ENCODE measurements at places on chromosomes 5 and 9.

GRCh38 chr5:171492781-171493180 lies 73.3 kb downstream of the FGF18 start:
- DNase-seq = no peak

DNA sequence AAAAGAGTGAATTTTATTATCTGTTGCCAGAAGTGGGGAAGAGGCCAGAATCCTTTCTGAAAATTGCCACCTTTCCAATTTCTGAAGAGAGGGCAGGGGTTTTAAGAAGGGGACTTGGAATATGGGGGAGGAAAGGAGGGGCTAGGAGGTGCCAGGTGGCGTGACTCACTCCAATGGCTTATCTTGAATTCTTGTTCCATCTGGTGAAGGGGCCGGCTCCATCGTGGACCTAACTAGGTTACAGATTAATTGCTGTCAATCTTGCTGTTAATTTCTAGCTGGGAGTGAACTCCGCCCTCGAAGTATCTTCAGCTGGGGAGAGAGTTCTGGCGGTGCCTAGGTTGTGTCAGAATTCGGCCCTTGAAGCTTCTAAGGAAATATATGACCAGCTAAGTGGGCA lies 138.7 kb downstream of the YTHDC2 start:
- no peak for DNase-seq

DNA sequence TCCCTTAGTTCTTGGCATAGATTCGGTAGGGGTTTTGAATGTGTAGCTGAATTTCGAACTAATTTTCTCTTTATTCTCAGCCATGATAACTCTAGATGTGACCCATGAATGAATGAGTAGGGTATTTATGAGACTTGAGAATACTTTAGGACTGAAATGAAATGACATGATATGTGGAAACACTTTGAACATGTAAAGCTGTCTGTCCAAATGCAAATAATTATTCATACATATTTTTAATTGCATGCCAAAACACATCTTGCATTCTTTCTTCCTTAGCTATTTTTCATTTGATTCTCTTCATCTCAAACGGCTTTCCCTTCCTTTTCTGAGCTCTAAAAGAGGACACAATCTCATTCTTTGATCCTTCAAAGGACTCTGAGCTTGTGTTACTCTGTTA lies 3.4 kb downstream of the NNT start:
- no peak for DNase-seq

DNA sequence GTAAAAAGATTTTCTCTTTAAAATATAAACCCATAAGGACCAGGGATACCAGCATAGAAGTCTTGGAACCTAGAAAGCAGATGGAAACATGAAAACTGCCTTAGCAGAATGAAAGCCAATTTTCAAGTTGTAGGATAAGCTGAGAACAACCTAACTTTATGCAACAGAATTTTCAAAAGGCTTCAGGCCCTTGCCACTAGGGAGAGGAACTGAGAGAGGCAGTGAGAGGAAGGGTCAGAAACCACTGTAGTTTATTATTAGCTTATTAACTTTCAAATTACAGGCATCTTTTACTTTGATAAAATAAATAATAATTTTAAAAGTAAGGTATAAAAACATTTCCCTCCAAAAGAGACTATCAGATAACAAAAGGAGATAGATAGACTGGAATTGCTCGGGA lies 33.4 kb downstream of the FAM81B start:
- DNase-seq = no peak

DNA sequence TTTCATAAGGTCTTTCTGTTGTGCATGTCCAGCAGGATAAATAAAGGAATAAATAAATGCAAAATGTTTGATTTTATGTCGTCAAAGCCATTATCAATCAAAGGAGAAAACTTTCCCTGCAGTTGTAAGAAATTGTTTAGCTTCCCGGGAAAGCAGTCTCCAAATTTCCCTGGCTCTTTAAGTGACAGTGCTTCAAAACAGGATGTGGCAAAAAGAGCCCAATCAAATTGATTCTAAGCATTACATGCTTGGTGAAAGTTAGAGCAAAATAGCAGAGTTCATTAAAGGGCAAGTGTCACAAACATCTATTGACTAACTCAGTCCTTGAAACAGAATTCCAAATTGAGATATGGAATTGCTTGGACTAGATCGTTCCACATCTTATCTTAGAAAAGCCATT lies 704.1 kb downstream of the PRELID2 start:
- DNase-seq = no peak

- DNase-seq = no peak
These were observed 13.9 kb downstream of the IFNA1 start for GRCh38 chr9:21454149-21454548.

- no peak for DNase-seq
These were observed 63.0 kb downstream of the EXOSC2 start for GRCh38 chr9:130756455-130757152.

GRCh38 chr5:34495178-34495577 lies 160.9 kb upstream of the RAI14 start:
- no peak for DNase-seq

DNA sequence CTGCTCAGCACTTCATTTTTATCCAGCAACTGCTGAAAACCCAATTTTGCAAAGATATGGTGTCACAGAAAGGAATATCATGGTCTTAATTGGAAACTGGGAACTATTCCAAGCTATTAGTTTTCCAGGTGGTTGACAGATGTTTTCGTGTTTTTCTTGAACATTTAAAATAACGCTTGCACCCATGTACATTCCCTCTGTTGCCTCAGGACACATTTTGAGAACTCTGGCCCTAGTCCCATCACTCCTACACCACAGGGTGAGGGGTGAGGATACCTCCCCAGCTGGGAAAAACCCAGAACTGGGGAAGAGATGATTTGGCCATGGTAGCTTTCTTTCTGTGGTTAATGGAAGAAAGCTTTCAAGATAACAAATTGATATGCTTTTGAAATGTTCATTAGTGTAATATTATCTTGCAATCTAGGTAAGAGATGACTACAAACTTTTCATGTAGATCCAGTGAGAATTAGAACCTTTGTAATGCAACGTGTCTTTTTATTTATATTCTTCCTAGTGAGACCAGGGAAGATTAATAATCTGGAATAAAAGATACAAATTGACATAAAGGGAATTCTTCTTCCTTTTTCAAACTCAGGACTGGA lies 627.0 kb downstream of the RAB3C start:
- DNase-seq = no peak

DNA sequence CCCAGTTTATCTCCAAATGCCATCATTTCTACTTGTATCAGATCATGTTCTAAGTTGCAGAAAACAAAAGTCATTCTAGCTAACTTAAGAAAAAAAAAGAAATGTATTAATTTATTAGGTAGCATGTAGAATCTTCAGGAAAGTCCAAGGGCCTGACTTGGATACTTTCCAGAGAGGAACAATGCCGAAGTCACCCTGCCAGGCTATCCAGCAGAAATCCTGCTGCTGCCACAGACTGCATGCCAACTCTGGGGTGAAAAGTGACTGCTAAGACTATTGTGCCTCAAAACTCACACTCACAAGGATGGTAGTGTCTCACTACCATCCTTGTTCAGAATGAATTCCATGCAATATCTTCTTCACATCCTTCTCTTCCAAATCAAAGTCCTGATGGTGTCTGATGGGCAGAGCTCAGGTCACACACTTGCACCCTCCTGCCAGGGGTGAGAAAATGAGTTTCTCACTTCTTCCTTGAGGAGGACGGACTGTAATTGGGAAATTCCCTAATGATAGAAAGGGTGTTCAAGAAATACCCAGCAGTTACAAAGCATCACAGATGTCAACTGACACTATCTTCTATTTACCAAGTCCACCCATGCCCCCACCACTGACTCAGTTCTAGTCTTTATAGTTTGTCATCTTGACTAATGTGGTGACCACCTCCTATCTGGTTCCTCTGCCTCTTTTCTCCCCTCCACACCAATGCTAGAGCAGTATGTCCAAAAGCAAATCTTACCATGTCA lies 279.4 kb downstream of the CWC27 start:
- DNase-seq = no peak

DNA sequence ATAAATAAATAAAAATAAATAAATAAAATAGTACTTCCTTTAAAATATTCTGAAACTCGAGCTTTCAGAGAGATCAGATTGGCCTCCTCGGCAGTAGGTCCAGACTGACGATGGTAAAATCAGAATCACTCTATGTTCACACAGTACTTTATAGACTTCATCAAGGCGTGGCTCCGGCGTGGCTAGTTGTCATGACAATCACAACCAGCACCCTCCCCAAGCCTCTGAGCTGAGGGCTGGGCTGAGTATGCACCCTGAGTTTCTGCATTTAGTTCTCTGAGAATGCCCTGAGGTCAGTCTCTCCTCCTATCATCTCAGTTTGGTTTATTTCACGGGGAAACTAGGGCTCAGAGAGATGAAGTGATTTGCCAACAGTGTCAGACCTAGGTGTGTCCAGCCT lies 43.3 kb upstream of the BARHL1 start:
- DNase-seq = no peak

DNA sequence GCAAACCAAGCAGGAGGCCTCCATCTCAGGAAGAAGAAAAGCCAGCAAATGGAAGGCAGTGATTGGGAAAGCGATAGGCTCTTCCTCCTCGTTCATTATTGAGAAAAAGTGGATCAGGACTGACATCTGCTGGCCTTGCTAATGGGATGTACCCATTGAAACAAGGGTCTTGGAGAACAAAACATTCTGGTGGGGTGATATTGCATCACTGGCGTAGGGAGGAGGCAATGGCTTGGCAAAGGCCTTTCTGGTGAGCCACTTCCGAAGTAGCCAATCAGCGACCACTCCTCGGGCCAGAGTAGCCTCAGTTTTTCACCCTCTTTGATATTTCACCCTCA lies 86.7 kb upstream of the NFIB start:
- peak; percentile 65 for DNase-seq

DNA sequence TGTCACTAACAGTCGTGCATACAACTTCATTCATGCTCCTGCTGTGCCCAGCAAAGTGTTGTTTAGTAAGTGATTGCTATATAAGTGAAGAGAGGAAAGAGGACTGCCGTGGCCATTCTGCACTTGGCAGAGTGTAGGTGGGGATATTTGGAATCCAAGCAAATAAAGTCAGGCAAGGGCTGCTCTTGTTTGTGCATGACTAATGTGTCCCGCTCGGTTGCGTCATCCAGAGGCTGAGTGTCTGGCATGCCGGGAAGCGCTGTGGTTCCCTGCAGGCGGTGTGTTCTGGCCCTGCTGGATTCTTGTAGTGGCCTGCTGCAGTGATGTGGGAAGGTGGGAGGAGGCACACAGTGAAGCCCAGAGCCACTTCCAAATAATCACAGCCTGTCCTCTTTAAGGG lies 136.9 kb upstream of the ANKH start:
- no peak for DNase-seq

DNA sequence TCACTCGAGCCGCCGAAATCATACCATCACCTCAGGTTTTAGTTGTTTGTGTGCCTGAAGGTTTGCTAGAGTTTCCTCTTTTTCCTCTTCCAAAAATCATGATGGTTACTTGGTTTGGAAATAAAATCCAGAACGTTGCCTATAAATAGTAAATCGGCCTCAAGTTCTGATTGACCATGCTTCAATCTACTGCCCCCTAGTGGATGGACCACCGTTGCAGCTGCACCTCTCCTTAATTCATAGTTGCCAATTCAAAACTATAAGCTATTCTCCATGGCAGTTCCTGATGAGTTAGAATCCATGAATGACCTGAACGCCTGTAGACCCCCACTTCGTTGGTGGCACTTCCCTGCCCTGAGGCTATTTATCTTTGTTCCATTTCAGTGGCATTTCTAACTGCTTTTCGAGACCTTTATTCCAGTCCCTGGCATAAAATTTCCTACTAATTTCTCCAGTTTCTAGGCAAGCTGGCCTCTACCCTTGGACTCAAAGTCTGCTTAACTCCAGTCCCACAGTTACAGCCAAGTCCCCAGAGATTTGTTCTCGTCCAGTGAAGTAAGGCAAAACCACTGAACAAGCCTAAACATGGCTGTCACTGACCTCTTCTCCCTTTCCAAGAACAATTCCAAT lies 422.6 kb downstream of the EFNA5 start:
- peak; percentile 1 for DNase-seq

GRCh38 chr5:117679046-117679445 lies 1104.4 kb upstream of the SEMA6A start:
- no peak for DNase-seq

DNA sequence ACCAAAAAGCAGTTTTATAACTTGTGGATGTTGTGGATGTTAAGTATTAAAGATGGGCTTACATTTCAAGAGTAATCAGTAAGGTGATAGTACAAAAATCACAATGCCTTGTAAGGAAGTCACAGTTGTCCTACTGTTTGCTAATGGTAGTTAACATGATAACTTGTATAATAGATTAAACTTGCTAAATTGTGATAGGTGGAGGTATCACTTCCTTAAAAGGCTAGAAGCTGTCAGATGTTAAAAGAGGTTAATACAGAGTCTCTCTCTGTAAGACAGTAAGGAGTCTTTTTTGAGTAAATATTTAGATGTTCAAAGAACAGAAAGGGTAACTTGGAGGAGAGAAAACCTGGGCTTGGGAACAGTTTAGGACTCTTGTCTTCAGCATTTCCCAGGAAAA lies 14.2 kb upstream of the MACIR start:
- DNase-seq = no peak

DNA sequence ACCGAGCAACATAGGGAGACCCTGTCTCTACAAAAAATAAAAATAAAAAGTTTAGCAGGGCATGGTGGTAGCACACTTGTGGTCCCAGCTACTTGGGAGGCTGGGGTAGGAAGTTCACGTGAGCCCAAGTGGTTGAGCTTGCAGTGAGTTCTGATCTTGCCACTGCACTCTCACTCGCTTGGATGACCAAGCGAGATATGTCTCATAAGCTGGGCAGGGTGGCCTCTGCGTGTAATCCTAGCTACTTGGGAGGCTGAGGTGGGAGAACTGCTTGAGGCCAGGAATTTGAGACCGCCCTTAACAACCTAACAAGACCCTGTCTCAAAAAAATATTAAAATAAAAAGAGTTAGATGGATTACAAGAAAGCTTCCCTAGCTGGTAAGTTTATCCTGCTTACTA lies 32.5 kb downstream of the RASA1 start:
- DNase-seq = no peak

DNA sequence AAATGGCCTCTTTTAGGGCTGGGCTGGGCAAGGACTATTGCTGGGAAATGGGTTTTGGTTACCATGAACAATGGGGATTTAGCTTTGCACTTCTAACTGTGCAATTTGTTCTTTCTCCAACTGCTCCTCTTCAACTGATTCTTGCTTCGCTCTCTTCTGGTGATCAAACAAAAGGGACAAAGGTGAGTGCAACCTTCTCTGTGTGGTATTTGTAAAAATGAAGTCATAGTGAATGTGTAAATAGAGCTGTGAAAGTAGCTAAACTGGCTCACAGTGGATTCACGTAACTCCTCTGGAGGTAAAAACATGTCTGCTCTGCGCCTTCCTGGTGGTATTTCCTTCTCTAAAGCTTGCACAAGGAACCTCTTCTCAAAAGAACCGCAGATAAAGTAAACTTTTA lies 20.9 kb upstream of the SPINK14 start:
- no peak for DNase-seq

- no peak for DNase-seq
These were observed 12.3 kb downstream of the SPINK9 start for GRCh38 chr5:148347706-148348105.

- DNase-seq = no peak
These were observed 158.1 kb downstream of the LPAR1 start for GRCh38 chr9:110880189-110880588.

DNA sequence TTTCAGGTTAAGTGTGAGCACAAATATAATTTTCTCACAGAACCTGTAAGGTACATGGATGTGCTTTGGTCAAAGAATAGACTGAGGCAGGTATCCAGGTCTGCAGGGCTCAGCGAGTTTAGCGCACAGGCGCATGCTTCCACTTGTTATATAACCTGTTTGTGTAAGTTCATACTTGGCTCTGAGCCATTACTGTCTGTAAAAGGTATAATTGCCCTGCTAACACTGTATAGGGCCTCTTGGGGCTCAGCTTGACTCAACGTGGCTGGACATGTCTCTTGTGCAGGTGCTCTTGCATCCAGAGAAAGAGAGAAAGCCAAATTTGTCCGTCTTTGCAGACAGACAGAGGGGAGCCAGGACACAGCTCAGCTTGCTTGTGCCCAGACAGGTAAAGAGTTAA lies 759.6 kb downstream of the MTRR start:
- peak; percentile 78 for DNase-seq
